Activated naive CD4-positive, alpha-beta T cell treated with Interleukin-2 at 50 U/mL for 16 hours (primary cell): ENCODE measurements at places on chromosomes 3 and 15.

DNA sequence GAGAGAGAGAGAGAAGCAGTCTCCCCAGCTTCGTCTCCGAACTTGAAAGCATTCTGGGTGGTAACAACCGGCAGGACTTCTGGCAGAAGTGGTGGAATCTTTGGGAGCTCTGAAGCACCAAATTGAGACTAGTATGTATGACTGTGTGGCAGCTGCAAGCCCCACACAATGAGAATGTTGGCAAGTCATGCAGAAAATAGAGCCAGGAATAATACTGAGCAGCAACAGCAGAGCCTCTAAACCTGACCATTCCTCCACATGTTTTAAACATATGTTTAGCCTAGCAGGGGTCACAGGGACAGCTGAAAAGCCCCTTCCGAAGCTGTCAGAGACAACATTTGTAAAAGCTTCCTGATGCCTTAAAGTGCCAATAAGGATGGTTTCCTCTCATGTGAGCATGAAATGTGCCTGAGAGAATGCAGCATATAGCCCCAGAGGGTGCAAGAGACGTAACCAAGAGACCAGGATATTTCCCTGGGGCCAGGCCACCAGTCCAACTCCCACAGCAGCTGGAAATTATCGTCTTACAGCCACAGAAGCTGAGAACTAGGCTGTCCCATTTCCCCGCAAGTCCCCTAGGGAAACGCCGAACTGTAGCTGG lies 178.6 kb upstream of the CCDC54 start:
- no peak for DNase-seq

DNA sequence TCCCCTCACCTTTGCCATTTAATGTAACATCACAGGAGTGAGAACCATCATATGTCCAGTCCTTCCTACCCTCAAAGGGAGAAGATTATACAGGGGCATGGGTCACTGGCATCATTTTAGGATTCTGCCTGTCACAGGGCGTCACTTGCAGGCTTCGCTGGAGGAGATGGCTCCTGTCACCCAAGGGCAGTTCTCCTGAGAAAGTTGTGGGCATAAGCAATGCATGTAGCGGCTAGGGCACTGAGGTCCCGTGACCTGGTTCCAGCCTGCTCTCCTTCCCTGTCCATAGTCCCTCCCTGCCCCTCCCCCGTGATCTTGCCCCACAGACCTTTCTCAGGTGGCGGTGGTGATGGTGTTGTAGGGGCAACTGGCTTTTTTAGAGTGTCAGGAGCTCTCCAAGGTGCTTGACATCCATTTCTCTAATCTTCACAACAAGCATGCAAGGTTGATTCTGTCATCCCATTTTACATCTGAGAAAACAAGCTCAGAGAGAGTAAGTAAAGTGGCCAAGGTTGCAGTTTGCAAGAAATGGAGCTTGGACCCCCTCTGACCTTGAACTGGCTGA lies 241.5 kb upstream of the CTDSPL start:
- no peak for DNase-seq

DNA sequence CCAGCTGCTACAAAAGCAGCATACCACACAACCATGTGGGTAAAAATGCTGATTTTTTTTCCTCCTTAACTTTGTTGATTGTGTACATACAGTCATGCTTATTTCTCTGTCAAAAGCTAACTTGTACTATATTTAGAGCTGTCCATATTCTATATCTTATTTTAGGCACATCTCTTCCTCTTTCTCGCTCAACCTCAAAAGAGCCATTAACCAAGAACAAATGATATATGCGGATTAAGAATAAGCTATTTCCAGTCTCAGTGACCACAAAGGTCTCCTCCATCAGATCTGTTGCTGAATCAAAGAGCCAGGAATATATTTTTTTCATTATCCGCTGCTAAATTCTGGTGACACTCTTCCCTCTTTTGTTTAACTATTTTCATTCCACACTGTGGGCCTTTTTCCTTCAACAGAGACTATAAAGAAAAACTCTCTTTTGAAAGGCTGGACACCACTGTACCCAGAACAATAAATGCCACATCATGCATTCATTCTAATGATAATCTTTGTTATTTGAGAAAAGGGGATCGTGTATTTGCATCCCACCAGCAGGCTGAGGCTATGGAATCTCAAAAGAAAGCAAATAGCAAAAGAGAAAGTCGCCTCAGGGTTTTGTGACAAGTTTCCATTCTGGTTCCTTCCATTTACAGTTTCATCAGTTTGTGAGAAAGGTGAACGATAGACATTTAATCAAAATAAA lies 8.0 kb downstream of the TMEM212 start:
- no peak for DNase-seq

DNA sequence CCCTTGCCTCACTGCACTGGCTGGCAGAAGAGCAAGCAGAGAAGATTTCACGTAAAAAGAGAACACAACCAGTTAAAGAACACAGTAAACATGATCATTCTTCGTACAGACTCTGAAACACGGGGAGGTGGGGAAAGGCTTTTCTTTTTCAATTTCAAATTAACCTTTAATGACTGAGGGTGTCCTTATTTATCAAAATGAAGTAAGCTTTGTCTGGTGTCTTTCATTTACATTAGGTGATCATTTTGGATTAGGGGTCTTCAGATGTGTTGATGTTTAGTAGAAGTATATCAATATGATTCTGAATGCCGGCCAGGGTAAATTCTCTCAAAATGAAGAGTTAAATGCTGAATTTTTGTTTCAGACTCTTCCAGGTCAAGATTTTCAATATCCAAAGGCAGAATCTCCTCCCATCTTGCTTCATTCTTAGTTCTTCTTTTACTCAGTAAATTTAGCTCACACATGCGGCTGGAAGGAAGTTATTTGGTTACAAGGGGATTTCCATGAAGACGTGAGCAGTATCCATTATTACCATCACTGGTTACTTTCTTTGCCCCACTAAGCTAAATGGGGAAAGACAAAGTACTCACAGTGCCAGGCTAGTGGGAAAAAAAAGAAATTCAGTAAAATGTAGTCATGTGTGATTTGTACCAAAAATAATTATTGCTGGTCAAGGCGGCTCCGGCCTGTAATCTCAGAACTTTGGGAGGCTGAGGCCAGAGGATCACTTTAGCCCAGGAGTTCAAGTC lies 272.2 kb upstream of the NR2F2 start:
- DNase-seq: no peak

GRCh38 chr3:127264292-127264691 lies 23.6 kb downstream of the PRR20G start:
- no peak for DNase-seq

DNA sequence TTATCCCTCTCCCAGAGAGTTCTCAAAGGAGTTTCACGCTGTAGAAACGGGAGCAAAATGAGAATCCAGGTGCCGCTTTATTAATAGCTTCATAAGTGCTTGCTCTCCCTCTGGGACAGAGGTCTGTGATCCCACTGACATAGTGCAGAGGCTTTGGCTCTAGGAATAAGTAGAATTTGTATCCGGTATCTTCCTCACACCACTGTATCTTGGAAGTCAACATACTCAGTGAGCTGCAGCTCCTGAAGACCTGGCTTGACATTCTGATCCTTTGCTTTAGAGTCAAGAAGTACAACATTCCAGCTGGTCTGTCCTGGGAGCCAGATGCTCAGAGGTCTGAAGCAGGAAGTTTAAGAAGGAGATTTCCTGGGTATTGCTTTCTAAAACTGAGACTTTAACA lies 323.0 kb downstream of the LPP start:
- DNase-seq: no peak

- DNase-seq: no peak
These were observed 248.0 kb upstream of the CNTN3 start for GRCh38 chr3:74862476-74862875.

DNA sequence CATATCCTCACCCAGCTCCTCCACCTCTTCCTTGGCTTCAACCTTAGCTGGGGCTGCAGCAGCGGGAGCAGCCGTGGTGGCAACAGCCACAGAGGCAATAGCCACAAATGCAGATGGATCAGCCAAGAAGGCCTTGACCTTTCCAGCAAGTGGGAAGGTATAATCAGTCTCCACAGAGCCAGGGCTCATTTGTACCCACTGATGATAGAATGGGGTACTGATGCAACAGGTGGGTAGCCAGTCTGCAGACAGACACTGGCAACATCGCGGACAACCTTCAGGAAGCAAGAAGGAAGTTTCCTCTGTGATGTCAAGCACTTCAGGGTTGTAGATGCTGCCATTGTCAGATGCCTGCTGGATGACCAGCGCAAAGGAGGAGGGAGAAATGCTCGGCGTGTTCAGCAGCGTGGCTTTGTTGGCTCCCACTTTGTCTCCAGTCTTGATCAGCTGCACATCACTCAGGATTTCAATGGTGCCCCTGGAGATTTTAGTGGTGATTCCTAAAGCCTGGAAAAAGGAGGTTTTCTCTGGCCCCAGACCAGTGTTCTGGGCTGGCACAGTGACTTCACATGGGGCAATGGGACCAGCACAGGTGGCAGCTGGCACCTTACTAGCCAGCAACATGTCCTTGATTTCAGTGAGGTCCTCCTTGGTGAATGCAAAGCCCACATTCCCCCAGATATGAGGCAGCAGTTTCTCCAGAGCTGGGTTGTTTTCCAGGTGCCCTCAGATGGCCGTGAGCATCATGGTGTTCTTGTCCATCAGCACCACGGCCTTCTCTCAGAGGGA lies 4.8 kb upstream of the PLCB2 start:
- DNase-seq: no peak

- no peak for DNase-seq
These were observed 105.1 kb downstream of the MEX3B start for GRCh38 chr15:81940467-81941451.

DNA sequence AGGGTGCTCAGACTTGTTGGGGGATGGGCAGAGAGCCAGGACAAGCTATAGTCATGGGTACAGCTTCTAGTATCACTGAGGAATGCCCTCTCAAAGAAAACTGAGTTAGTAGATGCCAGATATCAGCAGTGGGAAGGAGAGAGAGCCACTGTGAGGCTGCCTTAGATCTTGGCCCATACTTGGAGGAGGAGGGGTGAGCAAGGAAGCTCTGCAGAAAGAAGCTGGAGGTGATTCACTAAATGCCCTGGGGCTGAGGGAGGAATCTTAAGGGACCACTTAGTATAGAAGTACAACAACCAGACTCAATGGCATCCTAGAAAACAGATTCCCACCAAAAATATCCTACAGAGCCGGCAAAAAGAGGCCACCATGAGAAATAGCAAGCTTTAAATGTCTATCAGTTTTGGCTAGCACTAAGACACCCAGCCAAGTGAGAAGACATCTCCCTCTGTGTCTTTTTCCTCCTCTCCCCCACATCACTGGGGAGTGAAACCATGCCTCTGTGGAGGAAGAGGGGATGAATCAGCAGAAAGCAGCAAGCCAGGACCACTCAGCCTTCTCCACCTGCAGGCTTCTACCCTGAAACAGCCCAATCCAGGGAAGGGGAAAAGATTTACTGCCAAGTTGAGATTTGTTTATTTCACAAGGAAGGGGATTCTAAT lies 282.5 kb upstream of the STT3B start:
- no peak for DNase-seq

DNA sequence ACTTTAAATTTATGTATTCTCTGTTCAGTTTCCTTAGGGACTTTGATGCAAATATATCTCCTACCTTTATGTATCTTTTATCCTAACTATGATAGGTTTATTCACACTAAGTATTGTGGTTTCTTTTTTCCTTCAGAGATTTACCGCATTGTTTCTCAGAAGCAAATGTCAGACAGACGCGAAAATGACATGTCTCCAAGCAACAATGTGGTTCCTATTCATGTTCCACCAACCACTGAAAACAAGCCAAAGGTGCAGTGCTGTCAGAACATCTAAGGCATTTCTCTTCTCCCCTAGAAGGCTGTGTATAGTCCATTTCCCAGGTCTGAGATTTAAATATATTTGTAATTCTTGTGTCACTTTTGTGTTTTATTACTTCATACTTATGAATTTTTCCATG lies 18.3 kb downstream of the RAB11A start:
- peak; percentile 33 for DNase-seq

DNA sequence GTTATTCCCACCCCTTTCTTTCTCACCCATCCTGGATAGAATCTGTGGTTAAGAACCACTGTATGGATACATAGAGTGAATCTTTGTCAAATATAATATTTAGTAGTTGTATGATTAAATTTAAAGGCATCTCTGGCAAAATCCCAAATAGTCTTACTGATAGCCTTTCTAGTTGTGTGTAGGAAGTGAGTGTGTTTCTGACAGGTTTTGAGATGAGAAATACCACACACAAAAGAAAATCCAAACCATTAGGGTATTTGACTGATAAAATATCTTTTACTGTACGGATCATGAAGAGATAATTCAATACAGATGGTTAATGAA lies 44.7 kb upstream of the PLCL2 start:
- no peak for DNase-seq

GRCh38 chr3:38421679-38422336 lies 31.9 kb upstream of the ACVR2B start:
- DNase-seq: no peak
